NCI-H1694 treated with DMSO at 0.1 percent for 48 hours (cell line): ENCODE measurements at places on chromosomes 1 and 21.

GRCh38 chr1:24540051-24540905, 15.6 kb upstream of the NCMAP start:
- no peak for DNase-seq

- no peak for DNase-seq
Measured at GRCh38 chr1:150535511-150536287, 13.5 kb upstream of the ADAMTSL4 start.

GRCh38 chr1:9890224-9890731, 19.8 kb downstream of the CTNNBIP1 start:
- peak; percentile 11 for DNase-seq

- DNase-seq, result no peak
Measured at GRCh38 chr1:43687301-43688108, 19.8 kb upstream of the ST3GAL3 start.

GRCh38 chr1:59561796-59562195, 253.0 kb upstream of the HOOK1 start:
- DNase-seq, result no peak

DNA sequence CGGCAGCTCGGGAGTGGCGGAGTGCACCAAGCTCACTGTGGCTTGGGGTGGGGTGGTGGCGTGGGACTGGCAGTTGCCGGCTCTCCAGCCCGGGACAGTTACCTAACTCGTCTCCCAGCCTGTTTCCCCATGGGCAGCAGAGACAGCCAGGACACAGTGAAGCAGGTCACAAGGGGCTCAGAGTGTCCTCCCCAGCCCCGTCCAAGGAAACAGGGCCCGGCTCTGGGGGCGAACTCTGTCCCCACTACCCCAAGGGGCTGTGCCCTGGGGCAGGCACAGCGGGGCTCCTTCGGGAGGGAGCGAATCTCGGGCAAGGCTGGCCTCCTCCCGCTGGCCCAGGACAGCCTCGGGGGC, 759 bp downstream of the GPR157 start:
- DNase-seq, result no peak

DNA sequence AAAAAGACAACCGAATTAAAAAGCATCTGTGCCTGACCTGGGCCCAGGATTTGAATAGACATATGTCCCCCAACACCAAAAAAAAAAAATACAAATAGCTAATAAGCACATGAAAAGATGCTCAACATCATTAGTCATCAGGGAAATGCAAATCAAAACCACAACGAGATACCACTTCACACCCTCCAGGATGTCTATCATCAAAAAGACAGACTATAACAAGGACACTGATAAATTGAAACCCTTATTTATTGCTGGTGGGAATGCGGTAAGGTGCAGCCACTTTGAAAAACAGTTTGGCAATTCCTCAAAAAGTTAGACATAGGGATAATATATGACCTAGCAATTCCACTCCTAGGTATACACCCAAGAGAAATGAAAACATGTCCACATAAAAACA, 72.3 kb upstream of the CAMK1G start:
- DNase-seq, result no peak

DNA sequence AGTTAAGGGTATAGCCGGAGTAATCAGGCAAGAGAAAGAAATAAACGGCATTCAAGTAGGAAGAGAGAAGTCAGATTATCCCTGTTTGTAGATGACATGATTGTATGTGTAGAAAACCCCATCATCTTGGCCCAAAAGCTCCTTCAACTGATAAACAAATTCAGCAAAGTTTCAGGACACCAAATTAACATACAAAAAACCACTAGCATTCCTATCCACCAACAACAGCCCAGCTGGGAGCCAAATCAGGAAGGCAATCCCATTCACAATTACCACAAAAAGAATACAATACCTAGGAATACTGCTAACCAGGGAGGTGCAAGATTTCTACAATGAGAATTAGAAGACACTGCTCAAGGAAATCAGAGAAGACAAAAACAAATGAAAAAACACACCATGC, 45.3 kb downstream of the MAST2 start:
- no peak for DNase-seq
